ENCODE measurements at places on chromosomes 7 and 10.
A peak's percentile ranks its signal among the peaks of the same experiment; 100 is the strongest.

DNA sequence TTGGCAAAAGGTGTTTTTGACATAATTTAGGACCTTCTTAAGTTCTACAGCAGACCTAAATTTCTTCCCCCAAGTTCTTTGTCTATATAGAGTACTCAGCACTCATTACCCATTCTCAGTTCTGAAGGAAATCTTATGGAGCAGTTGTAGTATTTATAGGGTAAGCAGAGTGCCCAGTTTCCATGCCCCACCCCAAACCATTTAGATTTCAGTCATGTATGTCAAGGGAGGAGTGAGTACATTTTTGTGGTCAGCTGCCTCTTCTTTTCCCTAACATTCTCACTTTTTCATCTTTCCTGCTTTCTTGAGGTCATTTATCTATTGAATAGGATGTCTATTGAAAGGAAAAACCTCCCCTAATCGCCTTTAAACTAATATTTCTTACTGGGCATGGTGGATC is 83.3 kb downstream of the KAT6B start:
- DNase-seq: no peak

GRCh38 chr10:1061930-1062774 is 6.0 kb downstream of the WDR37 start:
- no peak for DNase-seq

GRCh38 chr7:112789453-112789816 is 758 bp downstream of the TMEM168 start:
- DNase-seq: no peak

GRCh38 chr10:8463853-8464252 is 409.4 kb downstream of the GATA3 start:
- no peak for DNase-seq

DNA sequence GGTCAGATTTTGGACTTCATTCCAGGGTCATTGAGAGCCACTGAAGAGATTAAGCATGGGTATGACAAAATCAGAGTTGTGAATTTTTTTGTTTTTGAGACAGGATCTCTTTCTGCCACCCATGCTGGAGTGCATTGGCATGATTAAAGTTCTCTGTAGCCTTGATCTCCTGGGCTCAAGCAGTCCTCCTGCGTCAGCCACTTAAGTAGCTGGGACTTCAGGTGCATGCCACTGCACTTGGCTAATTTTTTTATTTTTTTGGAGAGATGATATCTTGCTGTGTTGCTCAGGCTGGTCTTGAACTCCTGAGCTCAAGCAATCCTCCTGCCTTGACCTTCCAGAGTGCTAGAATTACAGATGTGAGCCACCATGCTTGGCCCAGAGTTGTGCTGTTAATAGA is 52.5 kb upstream of the GLCCI1 start:
- DNase-seq: no peak

DNA sequence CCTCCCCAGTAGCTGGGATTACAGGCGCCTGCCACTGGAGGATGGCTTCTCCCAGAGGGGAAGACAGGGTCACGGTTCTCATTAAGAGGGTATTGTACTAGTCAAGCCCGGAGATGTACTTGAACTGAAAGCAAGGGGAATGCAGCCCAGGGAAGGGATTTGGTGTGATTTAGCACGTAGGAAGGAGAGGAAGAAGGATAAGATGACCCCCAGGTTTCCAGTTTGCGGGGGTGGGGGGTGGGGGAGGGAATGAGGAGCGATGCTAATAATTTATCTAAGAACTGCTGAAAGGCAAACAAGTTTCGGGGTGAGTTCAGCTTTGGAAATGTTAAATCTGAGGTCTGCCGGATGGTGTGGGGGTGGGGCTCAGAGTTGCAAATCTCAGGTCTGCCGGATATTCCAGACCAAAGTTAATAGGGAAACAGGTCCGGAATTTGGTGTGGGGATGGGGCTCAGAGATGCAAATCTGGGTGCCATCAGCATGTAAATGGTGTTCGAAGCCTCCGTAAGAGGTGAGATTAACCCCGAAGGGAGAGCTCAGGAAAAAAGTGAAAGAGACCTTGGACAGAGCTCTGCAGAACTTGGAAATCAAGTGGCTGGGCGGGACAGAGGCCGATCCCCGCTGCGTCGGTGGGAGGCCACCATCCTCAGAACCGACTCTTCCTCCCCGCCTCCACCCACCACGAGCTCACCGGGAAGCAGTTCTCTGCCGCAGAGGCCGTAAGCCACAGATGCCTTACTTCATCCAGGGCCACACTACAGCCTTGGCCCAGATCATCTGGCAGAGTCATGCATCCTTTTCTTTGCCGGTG is 1.6 kb upstream of the SEPHS1 start:
- DNase-seq: peak; percentile 79

DNA sequence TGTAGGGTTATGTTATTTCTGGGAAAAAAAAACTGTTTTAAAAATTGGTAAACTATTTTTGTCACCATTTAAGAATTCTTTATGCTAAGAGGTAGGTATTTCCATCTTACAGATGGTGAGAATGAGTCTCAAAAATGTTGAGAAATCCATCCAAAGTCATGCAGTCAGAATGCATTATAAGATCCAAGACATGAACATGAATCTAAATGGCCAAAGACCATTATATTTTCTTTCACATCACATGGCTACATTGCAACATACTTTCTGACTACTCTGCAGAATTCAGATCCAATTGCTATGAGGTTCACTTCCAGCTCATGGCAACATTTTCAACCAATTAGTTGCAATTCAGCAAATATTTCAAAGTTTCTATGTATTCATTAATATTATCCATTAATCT is 181.2 kb downstream of the TWIST1 start:
- DNase-seq: no peak

DNA sequence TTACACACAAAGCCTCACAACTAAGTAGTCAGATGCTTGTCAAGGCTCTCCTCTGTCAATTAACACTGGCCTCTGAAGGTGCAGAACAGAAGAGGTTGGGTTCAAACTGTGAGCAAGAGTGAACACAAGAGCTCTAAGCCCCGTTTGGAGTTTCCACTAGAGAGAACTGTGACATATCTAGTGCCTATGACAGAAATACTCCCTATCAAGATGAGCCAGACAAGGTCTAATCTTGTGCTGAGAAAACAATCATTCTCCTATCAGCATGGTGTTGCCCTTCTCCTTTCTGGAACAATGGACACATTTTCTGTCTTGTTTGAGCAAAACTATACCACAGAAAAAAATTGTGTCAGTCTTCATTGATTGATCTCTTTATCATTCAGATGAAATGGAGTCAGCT is 62.4 kb upstream of the CCDC71L start:
- no peak for DNase-seq

DNA sequence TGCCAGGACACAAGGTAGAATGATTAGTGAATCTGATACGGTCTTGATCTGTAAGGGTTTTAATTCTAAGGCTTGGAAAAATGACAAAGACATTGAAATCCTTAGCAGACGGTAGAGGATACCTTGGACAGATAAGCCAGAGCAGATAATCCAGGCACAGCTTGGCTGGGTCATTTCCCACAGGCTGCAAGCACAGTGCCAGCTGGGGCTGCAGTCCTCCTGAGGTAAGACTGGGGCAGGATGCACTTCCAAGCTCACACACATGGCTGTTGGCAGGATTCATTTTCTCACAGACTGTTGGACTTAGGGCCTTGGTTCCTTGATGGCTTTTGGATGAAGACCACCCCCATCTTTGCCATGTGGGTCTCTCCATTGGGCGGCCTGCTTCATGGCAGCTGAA is 63.2 kb upstream of the BMPER start:
- no peak for DNase-seq

DNA sequence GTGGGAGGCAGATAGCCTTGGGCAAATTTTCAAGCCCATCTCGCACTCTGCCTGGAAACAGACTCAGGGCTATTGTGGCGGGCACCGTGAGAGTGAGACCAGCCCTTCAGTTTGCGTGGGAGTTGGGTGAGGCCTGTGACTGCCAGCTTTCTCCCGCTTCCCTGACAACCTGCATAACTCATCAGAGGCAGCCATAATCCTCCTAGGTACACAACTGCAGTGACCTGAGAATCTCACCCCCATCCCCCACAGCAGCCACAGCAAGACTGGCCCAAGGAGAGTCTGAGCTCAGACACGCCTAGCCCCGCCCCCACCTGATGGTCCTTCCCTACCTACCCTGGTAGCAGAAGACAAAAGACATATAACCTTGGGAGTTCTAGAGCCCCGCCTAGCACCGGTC is 275.4 kb downstream of the GRID1 start:
- no peak for DNase-seq

DNA sequence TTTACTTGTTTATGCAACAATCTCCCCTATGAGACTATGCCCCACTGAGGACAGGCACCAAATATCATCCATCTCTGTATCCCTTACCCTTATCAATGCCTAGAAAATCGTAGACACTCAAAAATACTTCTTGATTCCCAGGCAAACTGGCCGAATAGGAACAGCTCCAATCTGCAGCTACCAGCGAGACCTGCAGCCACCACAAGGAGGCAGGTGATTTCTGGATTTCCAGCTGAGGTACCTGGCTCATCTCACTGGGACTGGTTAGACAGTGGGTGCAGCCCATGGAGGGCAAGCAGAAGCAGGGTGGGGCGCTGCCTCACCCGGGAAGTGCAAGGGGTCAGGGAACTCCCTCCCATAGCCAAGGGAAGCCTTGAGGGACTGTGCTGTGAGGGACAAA is 10.8 kb upstream of the PPP1R3C start:
- no peak for DNase-seq

- no peak for DNase-seq
Observed at GRCh38 chr10:34406463-34407323, 408.4 kb downstream of the PARD3 start.

DNA sequence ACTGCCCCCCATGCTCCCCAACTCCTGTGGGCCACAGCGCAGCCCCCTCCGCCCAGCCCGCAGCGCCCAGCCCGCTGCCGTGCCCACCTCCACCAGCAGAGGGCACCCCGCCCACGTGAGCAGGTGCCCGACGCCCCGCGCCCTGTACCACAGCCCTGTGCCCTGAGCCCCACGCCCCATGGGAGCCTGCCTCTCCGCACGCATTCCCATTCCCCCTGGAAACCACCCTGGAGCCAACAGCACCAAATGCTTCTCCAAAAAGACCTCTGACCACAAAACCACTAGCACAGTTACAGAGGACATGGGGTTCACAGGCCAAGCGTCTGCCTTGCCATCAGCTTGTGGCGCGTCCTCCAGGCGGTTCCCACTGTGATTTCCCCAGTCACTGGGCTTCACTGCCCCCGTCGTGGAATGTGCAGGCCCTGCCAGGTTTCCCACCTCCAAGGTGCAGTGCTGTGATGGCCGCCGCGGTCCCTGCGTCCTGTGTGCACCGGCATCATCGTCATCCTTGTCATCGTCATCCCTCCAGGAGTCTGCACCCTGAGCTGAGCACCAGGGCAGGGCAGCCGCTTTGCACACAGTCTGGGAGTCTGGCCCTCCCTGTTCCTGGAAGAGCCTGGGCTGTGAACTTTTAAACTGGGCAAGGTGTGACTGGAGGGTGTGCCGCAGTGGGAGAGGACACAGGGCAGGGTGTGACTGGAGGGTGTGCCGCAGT is 61.7 kb downstream of the PWWP2B start:
- DNase-seq: peak; percentile 69

DNA sequence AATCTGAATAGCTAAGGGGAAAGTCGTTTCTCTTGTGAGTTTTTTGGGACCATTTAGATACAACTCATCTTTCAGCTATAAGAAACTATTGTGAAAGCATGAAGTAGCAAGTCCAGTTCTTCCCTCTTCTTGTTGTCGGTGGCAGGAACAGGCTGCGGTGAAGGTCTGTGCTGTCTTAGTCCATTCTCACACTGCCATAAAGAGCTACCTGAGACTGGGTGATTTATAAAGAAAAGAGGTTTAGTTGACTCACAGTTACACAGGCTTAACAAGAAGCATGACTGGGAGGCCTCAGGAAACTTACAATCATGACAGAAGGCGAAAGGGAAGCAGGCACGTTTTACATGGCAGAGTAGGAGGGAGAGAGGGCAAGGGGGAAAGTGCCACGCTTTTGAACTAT is 261.8 kb downstream of the GATA3 start:
- DNase-seq: no peak

DNA sequence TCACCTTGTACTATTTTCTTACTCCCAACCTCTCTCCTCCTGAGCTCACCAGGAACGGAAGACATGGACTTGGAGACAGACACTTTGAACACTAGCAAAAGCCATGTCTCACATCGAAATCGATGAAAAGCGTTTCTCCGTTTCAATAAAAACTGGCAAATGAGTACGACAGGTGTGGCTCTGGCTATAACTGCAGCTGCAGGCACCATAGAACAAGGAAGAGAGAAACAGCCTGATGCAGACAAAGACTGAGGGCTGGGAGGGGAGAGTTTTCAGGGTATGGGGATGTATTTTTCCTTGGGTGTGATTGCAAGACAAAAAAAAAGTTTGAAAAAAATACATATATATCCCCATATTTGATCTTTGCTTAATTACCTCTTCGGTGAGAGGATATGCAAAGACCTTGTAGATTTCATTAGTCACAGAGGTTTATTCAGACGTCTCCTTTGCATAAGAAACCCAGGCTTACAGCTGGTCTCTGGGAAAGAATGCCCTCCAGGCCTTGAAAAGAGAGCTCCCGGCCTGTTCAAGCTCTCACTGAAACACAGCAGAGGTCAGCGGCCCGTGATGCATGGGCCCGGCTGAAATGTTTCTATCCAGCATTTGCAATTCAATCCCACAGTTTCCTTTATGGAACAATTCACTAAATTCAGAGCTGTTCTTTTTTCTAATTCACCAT is 63.1 kb downstream of the TLL2 start:
- DNase-seq: no peak

- DNase-seq: no peak
Observed at GRCh38 chr10:25725917-25726716, 207.9 kb upstream of the MYO3A start.

GRCh38 chr7:139453673-139454321 is 29.7 kb downstream of the KLRG2 start:
- no peak for DNase-seq

GRCh38 chr10:1651270-1651966 is 85.9 kb downstream of the ADARB2 start:
- DNase-seq: no peak

GRCh38 chr10:63689768-63690167 is 168.6 kb downstream of the REEP3 start:
- DNase-seq: no peak

GRCh38 chr10:104013489-104013888 is 46.5 kb downstream of the SLK start:
- DNase-seq: no peak

DNA sequence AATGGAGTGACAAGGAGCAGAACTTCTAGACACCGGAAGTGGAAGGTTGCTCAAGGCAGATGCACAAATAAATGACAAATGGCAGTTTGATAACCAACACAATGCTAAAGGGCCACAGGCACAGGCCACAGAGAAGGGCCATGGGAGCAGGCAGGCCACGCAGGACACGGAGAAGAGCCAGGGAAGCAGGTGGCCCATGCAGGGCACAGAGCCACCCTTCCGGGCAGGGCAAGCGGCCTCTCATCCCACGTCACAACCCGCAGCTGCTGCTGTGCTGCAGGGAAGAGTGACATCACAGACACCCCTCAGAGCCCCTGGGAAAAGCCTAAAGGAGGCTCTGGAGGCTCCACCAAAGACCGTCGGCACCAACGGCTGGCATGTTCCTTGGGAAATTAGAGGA is 328.5 kb downstream of the PTPRN2 start:
- DNase-seq: no peak
